ENCODE measurements at places on chromosomes 1 and 21.
A peak's percentile ranks its signal among the peaks of the same experiment; 100 is the strongest.

DNA sequence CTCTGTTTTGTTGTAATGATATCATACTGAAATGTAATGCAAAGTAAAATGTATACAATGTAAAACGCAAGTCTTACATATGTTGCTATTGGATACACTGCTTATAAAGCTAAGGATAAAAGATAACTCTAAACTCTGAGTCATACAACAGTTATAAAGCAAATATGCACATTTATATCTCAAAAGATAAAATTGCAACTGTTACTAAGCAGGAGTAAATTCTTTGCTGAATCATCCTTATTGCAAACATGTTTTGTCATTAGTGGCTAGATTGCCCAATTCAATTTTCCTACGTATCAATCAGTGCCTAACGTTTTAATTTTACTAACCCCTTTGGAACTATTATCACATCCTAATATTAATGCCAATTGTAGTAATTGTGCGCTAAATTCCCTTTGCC lies 762.9 kb downstream of the LTN1 start:
- peak; percentile 92 for DNase-seq

DNA sequence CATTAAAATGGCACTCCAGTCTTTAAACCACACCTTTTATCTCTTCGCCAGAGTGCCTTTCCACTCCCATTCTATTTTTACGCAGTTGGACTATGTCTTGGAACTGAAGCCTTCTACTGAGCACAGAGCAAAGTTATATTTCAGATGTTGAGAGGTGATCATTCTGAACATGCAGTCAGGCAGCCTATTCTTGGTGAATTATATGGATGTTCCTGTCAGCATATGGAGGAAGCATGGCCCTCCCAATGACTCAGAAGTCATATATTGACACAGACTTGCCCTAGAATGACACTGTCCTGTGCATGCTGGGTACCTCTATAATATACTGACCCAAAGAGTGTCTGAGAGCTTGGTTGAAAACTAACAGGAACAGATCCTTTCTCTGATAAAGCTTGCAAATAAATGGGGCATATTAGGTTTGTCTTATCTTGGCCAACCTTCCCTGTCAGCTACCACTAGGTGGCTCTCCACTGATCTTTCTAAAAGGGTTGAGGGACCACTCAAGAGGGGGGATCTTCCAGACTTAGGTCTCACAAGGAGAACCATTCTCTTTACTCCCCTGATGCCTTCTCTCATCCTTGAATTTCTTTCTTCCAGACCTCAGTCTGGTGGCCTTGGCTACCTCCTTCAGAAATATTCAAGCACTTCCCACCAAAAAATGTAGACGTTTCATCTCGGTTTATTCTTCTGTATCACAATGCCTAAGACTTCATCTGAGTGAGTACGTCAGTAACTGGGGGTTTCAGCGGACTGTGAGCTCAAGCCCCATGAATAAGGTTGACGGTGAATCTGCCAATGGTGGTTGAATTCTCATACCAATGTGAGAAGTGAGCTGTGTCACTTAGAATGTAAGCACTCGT lies 11.8 kb upstream of the ALG14 start:
- DNase-seq = peak; percentile 29

DNA sequence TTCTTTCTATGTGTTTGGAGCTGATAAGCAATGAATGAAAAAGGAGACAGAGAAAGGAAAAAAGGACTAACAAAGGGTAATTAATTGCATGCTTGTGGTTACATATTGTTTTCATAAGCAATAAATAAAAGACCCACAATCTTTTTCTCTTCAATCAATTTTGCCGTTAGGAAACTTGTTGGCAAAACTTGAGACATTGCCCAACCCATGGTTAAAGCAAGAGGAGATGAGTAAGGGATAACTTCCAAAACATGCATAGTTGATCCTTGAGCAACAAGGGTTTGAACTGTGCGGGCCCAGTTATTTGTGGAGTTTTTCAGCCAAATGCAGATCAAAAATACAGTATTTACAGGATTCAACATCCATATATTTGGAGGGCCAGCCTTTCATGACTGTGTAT lies 572.4 kb downstream of the AMY1C start:
- DNase-seq = no peak

GRCh38 chr1:95332754-95333153 lies 98.7 kb downstream of the RWDD3 start:
- DNase-seq = no peak

DNA sequence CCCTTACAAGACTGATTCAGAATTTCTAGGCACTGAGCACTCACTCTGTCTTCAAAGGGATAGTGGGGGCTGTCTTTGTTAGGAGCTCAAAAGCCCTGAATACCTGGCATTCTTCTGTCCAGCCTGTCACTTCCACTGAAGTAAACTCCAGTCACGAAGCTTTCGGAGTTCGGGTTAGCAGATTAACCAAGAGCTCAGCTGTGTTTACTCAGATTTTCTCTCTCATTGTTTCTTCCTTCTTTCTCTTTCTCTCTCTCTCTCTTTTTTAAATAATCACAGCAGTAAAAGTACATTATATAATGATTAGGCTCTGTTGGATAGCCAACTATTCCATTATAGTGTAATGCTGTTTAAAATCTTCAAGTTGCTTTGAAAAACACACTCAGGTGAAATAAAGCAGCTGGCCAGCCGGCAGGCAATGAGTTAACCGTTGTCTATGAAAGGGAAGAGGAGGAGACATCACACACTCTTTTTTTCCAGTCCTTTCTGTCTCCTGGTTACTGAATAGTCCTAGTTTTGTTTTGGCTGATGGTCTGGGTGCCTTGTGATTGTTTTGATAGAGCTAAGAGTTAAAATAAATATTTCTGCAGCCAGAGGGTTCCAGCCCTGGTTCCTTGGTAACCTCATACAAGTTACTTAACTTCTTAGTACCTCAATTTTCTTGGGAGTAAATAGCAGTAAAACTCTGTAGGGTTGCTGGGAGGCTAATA lies 89.8 kb downstream of the ADSS2 start:
- peak; percentile 64 for DNase-seq

DNA sequence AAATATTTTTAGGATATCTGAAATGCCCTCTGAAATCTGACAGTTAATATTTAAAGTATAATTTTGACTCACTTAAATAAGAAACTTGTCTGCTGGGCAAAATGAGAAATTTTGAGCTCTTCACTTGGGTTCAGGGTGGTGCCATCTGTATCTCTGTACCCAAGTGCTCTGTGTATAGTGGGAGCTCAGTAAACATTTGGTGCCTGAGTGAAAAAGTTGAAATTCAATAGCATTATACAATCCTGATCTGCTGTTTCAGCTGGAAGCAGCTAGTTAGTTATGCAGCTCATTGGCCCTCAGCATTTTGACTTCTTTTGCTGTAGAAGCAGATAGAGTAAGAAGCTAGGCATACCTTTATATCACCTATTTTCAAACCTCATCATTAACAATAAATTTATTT lies 73.3 kb downstream of the RPE65 start:
- no peak for DNase-seq

GRCh38 chr1:2866422-2867086 lies 65.1 kb upstream of the TTC34 start:
- no peak for DNase-seq

DNA sequence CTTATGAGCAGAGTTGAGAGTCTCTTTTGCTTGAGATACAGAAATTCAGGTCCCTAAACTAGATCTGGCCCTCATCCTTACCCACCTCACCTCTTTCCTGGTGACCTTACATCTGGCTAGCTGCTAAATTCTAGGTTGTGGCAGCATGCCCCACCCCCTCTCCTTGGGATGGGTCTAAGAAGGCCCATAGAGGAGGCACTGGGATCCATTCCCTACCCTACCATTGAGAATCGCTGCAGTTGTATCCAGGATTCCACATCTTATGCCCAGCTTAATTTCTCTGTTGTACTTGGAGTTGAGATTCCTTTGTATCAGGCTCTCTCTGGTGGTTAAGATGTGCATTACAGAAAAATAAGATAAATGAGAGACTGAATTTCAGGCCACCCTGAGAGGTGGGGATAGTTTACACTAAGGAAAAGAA lies 9.5 kb upstream of the TMEM39B start:
- DNase-seq = peak; percentile 81

DNA sequence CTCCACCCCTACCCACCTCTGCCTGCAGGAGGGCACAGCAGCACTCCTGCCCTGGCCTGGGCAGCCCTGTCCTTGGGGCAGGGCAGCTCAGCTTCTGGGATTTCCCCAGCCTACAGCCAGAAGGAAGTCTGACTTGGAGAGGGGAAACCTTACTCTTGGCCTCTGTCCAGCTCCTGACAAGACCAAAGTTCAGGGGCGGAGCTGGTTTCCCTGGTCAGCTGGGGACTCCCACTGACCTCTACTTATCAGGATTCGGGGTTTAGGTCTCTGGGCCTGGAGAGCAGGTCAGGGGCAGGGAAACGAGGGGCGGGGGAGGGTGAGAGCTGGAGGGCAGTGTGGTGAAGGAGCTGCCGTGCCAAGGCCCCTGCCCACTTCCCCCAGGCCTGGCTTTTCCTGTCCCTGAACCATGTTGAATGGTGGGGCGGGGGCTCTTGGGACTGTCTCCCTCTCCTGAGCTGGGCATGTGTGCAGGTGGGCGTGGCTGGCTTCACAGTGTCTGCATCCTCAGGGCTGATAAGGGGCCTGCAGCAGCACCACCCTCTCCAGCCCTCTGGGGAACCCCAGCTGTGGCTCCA lies 16.8 kb upstream of the ETV3 start:
- DNase-seq = peak; percentile 57

- no peak for DNase-seq
These were observed 26.1 kb upstream of the CLSTN1 start for GRCh38 chr1:9849691-9850441.

- DNase-seq = peak; percentile 11
These were observed 9.0 kb downstream of the CLDN19 start for GRCh38 chr1:42730988-42731387.

GRCh38 chr1:40628903-40629292 lies 36.6 kb downstream of the RIMS3 start:
- no peak for DNase-seq

DNA sequence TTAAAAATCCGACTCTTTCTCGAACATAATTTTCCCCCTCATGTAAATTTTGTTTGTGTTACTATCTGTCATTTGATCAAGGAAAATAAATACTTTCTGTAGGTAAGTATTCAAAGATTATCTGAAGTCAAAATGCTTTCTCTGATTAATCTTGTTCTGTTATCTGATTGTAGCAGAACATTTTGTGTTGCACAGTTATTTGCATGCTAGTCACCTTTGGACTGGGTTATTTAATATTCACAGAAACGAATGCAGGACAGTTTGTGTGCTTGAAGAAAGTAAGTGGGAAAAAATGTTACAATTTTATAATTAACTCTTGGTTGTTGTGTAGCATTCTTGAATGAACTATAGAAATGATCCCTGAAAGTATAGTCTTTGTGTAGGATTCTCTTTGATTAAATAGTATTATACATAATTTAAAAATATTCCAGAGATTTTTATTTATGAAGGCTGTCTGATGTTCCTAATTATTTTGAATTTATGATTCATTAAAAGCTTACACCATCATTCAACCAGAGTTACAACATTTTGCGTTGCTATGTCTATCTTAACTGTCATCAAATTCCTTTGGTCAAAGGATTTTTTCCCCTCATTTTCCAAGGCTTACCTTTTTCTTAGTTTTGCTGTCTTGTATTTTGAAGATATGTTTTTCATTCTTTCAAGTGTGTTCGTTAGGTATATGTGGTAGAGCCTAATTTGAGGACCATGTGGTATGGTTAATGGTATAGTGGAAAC lies 176.6 kb downstream of the GIPC2 start:
- DNase-seq = no peak

DNA sequence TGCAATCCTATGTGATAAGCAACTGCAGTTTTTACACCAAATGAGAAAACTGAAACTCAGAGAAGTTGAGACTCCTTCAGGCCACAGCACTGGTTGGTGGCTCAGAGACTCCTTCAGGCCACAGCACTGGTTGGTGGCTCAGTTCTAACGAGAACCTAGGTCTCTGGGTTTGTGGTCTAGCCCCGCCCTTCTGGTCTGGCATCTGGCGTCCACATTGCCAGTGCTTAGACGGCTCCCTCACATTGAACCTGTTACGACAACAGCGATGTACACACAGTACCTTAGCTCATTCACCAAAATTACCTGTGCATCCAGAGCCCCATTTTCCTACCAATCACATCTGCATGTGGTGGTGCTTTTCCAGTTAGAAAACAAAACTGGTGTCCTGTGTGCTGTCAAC lies 66.1 kb downstream of the NID1 start:
- DNase-seq = no peak

DNA sequence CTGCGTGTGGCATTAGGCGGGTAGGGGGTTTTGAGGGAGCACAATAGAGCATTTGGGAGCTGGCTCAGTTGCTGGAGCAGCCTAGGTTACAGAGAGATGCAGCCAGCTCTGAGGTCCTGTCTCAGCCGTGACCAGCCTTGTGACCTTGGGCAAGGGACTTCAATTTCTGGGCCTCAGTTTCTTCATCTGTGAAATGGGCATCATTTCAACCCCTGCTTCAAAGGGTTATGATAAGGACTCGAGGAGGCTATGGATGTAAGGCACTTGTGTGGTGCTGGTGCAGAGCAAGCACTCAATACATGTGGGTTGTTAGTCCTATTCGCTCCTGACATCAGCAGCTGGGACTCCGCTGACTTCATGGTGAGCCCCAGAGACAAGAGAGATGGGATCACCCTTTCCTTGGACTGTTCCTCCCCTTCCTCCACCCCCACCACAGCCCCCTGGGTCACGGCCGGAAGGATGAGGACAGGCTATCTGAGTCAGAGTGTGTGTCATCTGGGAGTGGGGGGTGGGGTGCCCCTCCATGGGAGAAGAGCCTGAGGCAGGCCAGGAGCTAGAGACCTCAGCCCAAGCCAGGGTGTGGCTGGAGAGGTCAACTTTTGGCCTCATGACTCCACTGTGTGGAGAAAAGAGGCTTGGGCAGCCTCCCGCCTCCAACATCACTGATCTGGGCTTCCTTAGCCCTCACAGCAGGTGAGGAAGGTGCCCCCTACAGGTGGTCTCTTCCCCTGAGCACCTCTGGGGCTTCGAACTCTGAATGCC lies 71.4 kb upstream of the ZBTB40 start:
- no peak for DNase-seq

DNA sequence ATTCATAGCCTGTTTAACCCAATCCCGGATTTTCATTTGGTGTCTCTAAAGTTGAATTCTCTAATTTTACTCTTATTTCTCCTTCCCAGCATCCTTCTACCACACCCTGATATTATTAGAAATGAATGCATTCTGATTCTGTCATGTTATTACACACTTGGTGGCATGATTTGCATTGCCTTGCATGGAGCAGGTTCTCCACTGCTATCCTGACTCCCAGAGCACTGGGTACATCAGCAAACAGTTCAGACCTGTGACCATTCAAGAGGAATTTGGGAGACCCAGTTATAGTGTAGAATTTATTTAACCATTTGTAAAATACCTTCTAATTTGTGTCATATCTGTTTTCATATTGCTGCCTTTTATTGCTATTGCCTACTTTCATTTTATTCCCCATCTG lies 2.6 kb downstream of the LRRC8B start:
- no peak for DNase-seq

GRCh38 chr1:30787856-30788495 lies 30.4 kb upstream of the LAPTM5 start:
- DNase-seq = no peak
